ENCODE measurements at places on chromosomes 5 and 9.

GRCh38 chr5:79694652-79695051 is 5.0 kb downstream of the CMYA5 start:
- DNase-seq: no peak

- DNase-seq: no peak
Observed at GRCh38 chr5:158820891-158821290, 278.8 kb downstream of the EBF1 start.

DNA sequence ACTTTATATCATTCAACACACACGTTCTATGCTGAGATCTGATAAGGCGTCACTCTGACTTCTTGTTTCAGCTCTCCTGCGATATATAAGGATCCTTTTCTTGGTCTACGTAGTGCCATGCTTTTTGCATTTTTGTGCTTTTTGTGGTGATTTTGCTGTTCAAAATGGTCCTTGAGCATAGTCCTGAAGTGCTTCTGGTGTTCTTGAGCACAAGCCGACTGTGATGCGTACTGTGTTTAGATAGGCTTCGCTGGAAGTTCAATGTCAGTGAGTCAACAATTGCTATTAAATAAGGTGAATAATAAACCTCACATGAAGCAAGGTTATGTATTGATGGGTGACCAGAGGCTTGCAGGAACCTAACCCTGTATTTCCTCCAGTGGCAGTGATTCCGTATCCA is 46.8 kb downstream of the ACO1 start:
- peak; percentile 30 for DNase-seq

DNA sequence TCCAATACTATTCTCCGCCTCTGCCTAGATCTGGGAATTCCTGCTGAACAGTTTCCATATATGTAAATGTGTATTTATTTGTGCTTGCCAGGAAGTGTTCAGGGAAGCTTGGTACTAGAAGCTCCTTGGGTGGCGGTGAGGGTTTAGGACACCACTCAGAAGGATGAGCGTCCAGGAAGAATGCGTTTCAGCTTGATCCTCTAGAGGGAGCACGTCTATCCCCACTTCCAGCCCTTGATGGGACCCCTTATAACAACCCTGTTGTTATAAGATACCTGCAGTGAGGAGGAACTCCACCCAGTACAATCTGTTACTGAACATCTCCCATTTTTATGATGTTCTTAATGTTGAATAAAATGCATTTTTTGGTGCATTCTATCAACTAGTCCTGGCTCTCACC is 88.9 kb downstream of the CYFIP2 start:
- no peak for DNase-seq

DNA sequence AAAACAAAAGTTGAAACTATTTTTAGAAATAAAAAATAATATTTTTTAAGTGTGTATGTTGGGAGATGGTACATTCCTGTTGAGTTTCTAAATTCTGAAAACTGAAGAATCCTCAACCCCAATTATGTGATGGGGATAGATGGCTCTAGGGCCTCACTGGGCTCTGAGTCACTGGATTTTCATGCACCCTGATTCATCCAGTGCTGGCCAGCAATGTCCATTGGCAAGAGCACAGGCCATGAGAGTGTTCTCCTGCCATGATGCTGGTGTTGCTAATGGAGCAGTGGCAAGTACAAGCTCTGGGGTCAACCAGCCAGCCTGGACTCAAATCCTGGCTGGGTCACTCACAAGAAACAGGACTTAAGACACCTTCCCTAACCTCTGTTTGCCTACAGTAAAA is 23.3 kb downstream of the SMIM23 start:
- peak; percentile 22 for DNase-seq

- no peak for DNase-seq
Observed at GRCh38 chr5:19626211-19626610, 361.8 kb downstream of the CDH18 start.

DNA sequence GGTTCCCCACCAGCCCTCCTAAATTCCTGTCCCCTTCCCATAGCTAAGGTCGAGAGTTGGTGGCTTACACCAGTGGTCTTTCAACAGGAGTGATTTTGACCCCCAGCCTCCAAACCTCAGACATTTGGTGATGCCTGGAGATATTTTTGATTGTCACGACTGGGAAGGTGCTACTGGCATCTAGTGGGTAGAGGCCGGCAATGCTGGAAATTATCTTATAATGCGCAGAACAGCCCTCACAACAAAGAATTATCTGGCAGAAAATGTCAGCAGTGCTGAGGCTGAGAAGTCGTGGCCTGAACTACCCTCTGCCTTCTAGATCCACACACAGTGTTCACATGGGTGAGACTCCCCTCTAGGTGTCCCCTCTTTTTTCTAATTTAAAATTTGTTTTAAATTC is 69.6 kb downstream of the IL31RA start:
- no peak for DNase-seq

DNA sequence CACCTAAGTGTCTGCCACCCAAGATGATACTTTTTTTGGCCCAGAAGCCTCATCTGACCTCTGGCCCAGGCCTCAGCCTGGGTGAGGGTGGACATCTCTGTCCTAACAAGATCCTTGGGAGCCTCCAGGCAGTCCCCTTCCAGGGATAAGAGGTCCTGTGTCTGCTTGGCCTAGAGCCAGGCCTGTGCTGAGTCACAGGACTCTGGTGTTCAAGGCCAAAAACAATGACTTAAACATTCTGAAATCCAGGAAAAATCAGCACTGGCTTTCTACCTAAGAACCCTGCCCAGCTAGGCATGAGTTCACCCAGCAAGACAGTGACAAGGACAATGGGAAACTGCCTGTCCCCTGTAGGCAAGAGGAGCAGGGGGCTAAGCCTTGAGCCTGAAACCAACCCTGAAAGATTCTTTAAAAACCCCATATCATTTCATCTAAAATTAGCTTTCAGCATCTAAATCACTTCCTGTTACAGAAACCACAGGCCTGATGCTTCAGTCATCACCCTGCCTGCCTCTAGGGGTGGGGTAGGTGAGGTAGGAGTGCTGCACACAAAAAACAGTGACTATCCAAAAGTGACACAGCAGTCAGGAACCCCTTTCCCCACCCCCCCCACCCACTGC is 29.9 kb downstream of the CSF2 start:
- peak; percentile 96 for DNase-seq

DNA sequence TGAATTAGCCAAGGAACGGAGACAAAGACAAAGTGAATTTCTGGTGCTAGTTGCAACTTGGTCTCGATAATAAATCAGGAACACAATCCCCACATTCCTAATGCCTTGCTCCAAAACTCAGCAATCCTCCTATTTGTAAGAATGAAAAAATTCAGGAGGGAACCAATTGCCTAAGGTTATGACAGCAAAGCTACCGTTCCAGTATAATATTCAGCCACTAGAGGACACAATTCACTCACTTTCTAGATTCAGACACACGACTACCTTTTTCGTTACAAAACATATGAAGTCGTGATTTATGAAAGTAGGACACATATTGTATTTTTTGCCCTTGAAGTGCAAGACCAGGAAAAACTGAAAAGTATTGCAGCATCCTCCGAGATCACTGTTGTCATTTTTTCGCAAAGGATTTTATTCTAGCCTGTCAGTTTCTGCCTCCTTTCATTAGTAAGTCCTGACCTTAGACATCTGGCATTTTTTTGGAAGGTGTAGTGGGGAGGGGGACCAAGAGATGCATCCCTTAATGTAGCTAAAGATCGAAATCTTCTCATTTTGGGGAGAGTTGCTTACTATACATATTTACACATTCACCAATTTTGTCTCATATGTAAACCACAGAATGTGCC is 133.1 kb downstream of the DOCK8 start:
- peak; percentile 21 for DNase-seq

GRCh38 chr9:89799221-89799620 is 194.4 kb downstream of the GADD45G start:
- DNase-seq: no peak

DNA sequence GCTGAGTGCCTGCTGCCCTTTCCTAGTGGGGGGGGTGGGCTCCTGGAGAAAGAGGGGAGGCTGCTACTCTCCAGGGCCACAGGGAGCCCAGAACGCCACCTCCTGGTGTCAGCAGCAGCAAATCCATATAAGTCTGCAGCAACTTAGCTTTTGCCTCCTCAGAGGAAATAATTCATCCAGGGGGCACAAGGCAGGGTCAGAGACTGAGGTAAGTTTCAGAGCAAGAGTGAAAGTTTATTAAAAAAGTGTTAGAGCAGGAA is 4.0 kb upstream of the CLPTM1L start:
- DNase-seq: no peak

DNA sequence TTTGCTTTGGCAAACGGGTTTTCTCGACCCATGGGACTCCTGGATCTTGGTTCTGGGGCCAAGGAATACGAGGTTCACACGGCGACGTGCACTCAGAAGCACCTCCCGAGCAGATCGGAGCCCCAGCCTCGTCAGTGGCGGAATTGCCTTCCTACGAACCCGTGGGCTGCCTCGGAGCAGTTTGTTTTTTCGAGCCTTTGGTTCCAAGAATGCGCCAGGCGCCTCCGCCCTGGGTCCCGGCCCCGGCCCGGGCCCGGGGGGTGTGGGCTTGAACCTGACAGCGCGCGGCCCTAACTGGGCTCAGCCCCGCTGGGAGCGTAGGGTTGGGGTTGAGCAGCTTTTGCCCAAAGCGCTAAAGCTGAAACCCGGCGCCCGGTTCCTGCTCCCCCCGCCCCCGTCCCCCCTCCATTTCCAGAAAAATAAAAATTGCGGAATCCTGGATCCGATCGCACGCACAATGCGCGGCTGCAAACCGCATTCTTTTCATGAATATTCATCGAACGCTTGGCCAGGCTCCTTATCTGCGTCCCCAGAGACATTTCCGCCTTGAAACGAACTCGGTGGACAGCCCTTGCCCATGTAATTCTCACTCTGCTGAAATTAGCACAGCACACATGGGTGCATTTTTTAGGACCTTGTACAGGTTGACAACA is 1.0 kb downstream of the BASP1 start:
- DNase-seq: peak; percentile 88

- no peak for DNase-seq
Observed at GRCh38 chr5:39240750-39241149, 21.4 kb upstream of the FYB1 start.

- DNase-seq: no peak
Observed at GRCh38 chr5:36300191-36300926, 1.3 kb downstream of the RANBP3L start.

DNA sequence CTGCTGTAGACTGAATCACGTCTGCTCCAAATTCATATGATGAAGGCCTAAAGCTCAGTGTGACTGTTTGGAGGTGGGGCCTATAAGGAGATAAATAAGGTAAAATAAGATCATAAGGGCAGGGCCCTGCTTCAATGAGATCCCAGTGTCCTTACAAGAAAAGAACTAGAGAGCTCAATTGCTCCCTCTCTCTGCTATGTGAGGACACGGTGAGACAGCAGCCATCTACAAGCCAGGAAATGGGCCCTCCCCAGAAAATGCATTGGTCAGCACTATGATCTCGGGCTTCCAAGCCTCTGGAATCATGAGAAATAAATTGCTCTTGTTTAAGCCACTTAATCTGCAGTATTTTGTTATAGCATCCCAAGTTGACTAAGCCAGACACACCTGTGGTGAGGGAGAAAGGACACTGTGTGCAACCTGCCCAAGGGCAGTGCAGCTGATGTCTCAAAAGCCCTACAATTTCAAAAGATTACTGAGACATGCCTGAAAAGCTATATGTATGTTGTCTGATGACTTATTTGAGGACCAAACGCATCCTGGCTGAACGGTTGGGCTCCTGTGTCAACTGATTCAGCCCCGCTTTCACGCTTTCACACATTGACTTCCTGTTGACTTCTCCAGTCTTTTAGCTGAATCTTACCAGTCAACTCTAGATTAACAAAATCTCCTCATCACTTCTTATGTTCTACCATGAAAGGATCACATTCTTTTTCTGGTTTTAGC is 13.2 kb downstream of the GZMK start:
- peak; percentile 36 for DNase-seq

DNA sequence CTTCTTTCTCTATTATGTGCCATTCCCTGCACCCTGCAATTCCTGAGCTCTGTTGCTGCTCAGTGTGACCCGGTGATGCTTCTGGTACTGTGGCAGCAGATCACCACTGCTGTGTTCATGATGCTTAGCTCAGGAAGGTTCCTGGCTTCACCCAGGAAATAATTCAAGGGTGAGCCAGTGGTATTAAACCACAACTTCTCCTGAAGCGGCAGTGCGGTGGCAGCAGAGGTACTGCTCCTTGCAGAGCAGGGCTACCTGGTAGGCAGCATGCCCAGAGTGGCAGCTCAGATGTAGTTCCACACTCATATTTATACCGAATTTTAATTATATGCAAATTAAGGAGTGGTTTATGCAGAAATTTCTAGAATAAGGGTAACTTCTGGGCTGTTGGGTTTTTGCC is 213.8 kb upstream of the ZNF608 start:
- no peak for DNase-seq

DNA sequence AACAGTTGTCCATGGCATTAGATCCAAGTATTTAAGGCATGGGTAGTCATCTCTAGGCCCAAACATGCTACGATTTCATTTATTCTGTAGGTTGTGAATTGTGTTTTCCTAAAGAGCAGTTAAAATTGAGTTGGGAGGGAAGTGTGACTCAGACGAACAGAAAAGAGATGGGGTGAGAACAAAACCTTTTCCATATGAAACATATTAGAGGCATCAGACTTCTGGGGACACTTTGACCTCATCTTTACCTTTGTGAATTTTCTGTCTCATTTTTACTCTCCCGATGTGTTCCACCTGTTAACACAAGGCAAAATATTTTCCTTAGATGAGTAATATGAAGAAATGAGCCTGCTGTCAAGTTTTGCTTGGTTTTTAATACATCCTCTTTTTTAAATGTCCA is 181.3 kb downstream of the ESM1 start:
- DNase-seq: no peak

DNA sequence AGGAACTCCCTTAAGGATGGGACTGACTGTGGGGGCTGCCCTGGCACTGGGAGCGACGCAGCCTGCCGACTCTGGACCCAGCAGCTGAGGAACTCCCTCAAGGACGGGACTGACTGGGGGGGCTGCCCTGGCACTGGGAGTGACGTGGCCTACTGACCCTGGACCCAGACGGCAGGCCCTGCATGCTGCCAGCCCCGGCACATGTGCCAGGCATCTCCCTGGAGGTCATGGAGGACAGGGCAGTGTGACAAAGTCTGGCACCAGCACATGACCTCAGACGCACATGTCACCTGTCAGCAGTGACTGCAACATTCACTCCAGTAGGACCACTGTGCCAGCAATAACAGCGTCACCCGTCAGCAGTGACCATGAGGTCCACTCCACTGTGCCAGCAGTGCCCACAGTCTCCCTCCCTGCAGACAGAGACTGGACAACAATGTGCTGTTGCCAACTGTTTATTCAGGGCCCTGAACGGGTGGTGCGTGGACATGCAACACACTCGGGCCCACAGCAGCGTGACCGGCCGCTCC is 4.5 kb downstream of the FBXW5 start:
- DNase-seq: no peak

- peak; percentile 56 for DNase-seq
Observed at GRCh38 chr5:107604990-107605389, 65.7 kb downstream of the EFNA5 start.

GRCh38 chr5:58156973-58157701 is 302.7 kb downstream of the PLK2 start:
- peak; percentile 55 for DNase-seq

GRCh38 chr9:114905170-114905940 is 25.0 kb downstream of the TNFSF8 start:
- no peak for DNase-seq

- DNase-seq: peak; percentile 91
Observed at GRCh38 chr5:124746916-124747790, 714 bp upstream of the ZNF608 start.

Data from fibroblast of skin of back (primary cell).